ENCODE measurements at places on chromosomes 12 and 14.

DNA sequence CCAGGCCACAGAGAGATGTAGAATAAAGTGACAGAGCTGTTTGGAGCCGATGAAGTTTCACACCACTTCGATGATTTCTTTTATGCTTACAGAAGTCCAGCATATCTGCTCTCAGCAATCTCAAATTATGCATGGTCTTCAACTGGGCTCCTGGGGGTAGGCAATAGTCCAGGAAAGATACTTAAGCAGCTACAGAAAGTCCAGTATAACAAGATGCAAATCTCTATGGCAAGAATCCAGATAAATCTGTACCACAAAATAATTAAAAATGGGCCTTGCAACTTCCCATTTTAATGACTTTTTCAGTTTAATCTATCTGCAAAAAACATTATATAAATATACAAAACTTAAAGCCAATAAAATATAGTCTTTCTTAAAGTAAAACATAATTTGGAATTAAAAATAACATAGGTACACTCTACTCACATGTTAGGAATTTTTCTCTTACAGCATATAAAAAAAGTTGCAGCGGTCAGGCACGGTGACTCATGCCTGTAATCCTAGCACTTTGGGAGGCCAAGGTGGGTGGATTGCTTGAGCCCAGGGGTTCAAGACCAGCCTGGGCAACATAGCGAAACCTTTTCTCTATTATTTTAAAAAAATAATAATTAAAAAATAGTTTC lies 20.5 kb upstream of the RAD51AP1 start:
- no peak for DNase-seq

GRCh38 chr14:54653712-54654469 lies 87.0 kb downstream of the SAMD4A start:
- no peak for DNase-seq

DNA sequence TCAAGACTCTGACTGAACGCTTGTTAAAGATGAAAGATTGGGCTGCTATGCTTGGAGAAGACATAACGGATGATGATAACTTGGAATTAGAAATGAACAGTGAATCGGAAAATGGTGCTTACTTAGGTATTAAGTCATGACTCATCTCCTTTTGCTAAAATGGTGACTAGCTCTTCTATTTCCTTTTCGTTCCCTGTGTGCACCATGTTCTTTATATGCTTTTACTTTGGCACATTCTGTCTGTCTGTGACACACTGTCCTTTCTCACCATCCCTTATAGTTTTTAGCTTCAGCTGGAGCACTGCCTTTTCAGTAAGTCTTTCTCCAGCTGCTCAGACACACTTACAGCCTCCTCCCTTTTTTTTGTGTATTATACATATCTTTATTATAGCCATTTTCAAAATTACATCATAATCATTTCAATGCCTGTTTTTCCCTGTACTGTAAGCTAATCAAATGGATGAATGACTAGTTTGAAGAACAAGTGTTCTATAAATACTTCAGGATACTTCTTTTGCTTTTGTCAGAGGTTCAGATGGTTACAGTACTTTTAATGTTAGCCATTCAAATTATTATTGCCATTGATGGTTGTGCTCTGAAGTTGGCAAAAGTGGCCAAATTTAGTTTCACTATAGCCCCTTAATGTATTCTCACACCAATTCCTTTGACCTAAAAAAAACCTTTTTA lies 68.6 kb downstream of the MIA2 start:
- DNase-seq: no peak

GRCh38 chr12:111596985-111597830 lies 1.9 kb downstream of the ATXN2 start:
- DNase-seq: no peak

GRCh38 chr14:75182821-75183220 lies 6.4 kb upstream of the TMED10 start:
- no peak for DNase-seq

- DNase-seq: no peak
Observed at GRCh38 chr12:40405419-40405818, 180.6 kb downstream of the LRRK2 start.

DNA sequence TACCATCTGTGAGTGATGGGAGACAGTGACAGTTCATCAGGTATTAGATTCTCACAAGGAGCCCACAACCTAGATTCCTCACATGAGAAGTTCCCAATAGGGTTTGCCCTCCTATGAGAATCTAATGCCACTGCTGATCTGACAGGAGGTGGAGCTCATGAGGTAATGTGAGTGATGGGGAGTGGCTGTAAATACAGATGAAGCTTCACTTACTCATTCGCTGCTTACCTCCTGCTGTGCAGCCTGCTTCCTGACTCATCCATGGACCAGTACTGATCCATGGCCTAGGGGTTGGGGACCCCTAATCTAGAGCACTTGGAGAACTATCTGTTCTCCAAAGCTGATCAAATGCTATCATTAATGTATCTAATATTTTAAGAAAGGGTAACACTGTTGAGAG lies 17.7 kb downstream of the CLEC2D start:
- DNase-seq: no peak

- no peak for DNase-seq
Observed at GRCh38 chr12:53602176-53602864, 23.9 kb downstream of the ATF7 start.

DNA sequence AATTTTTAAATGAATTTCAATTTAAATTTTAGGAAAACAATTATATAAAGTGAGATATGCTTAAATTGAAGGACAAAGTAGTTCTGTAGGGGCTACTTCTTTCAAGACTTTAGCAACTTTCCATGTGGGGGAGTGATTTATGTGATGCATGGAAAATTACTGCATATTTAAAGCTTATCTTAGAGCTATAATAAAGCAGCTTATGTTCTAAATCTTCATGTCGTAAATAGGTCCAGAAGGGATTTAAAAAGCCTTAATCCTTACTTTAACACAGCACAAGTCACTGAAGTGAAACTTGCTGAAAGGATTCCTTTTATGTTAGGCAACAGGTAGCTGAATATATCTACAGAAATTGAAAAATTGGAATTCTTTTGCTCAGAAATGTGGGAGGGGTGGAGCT lies 340.4 kb downstream of the NAV3 start:
- DNase-seq: no peak

- no peak for DNase-seq
Observed at GRCh38 chr12:61487728-61488127, 772.5 kb upstream of the USP15 start.

DNA sequence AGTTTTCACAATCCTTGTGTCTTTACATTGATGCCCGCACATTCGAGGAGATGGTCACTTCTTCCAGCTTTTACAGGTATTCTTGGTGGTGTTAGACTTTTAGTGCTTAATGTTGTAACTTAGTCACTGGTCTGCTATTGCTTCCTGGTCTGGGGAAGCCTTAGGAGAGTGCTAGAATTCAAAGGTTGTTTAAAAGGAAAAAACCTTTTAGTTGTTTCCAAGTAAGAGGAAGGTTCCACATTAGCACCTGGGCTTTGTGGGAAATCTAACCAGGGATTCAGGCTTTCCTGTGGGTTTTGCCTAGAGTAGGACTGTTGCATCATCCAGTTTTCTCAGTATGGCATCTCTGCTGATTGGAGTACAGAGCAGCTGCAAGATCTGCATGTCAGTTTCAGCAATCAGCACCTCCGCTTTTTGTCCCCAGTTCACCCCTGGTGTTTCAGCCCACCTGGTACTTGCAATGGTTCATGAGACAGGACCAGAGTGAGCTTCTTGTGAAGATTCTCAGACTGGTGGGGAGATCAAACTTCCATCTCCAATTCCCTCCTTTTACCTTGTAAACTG lies 44.0 kb upstream of the PLBD1 start:
- no peak for DNase-seq

DNA sequence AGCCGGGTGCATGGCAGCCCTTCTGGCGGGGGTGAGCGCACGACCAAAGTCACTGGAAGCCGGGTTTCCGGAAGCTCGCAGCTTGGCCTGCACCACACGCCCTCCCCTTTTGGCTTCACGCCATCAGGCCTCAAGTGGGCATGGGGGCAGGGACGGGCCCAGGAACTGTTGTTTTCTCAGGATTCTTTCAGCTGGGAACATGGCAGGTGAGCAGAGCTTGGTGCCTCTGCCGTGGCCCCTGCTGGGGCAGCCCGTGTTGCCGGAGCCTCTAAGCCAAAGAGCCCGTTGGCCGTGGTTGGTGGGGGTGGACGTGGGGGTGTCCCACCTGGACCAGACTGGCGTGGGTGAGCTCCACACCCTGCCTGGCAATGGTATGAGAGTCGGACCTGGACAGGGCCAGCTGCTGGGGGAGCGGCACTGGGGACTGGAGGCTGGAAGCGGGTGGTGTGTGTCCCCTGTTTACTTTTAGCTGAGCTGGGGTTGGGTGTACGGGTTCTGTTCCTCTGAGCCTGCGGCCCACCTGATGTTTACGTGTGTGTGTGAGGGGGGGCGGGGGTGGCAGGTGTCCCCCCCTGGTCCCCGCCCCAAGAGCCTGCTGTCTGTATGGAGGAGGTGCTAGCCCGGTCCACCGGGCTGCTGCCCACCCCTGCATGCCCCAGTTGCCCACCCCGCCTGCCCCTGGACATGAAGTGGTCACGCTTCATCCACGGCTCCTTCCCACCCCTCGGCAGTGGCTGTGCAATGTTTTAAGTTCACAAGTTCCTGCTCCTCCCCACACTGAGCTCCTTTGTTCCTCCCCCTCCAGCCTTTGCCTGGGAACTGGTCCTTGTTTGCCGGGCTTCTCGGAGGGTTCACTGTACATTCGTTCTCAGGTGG lies 28.7 kb upstream of the PLD4 start:
- DNase-seq: no peak

DNA sequence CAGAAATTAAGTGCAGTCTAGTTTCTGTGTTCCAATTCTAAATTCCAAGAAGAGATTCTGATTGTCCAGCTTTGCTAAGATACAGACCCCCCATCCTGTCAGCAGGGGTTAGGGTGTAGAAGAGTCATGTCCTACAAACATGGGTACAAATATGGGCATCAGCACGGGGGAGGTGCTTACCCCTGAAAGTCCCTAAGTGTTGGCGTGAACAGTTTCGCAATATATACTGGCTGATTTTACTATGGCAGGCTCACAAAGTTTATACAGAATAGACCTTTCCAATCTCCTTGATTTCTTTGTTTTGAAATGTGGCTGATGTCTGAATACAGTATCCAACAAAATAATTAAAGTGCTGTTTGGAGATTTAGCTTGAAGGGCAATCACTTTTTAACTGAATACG lies 71.6 kb upstream of the PPM1H start:
- no peak for DNase-seq

DNA sequence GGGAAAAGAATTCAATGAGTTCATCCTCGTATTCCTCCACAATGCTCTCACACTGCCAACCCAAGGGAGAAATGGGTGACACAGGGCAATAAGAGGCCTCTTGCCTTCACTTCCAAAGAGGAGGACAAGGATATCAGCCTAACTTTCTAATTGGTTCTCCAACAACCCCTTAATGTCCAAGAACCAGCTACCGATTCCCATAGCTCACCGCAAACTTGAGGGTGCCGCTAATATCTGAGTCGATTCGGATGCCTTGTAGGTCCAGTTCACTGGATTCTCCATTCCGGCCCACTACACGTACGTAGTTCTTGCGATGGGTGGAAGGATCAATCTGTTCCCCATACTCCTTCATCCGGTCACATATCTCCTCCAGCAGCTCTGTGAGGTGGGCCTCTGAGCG lies 4.8 kb downstream of the CNPY2 start:
- DNase-seq: no peak

GRCh38 chr12:110282300-110282860 lies 1.3 kb downstream of the ATP2A2 start:
- DNase-seq: no peak

DNA sequence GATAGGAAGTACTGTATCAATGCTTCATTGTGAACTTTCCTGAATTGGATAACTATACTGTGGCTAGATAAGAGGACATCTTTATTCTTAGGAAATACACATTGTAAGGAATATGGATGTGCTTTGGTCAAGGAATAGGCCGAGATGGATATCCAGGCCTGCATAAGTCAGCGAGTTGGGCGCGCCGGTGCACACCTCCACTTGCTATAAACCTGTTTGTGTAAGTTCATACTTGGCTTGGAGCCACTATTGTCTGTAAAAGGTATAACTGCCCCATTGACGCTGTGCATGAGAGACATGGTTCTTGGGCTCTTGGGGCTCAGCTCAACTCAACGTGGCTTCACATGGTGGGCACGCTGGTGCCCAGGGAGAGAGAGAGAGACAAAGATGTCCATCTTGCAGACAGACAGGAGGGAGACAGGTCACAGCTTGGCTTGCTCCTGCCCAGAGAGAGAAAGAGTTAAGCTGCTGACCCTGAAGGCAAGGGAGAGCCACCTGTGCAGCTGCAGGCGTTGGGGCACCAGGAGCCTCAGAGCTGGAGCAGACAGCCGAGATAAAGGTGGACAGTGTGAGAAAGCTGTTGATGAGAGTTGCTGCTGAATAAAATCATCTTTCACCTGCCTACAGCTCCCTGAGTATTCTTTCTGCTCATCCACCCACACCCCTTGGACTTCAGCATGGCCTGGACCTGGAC lies 34.1 kb upstream of the COCH start:
- DNase-seq: no peak

- DNase-seq: no peak
Observed at GRCh38 chr12:103880299-103881142, 39.5 kb upstream of the NT5DC3 start.

- DNase-seq: no peak
Observed at GRCh38 chr12:92143258-92143657, 2.4 kb downstream of the BTG1 start.
